ENCODE measurements at places on chromosomes 5 and 9.

DNA sequence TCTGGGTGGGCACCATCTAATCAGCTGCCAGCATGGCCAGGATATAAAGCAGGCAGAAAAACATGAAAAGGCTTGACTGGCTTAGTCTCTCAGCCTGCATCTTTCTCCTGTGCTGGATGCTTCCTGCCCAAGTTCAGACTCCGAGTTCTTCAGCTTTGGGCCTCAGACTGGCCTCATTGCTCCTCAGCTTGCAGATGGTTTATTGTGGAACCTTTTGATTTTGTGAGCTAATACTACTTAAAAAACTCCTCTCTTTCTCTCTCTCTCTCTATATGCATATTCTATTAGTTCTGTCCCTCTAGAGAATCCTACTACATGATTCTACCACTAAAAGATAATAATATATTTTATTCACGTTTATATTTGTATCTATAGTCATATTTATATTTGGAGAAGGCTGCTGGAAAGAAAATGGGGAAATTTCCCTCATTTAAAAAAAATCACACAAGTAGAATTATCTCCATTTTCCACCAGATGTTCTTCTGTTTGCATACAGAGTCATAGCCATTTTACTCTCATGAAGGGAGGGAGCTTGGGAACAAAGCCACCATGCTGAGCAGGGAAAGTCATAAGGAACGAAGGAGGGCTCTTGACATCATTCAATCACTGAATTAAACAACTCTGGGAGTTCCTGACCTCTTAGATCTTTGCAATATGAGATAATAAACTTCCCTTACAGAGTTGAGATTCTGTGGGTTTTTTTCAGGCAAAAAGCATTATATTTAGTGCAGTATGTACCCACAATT, 1137.4 kb upstream of the CDH18 start:
- no peak for DNase-seq

GRCh38 chr5:91122651-91123050, 260.5 kb downstream of the ARRDC3 start:
- no peak for DNase-seq

GRCh38 chr5:121630402-121630801, 221.3 kb upstream of the FTMT start:
- no peak for DNase-seq

DNA sequence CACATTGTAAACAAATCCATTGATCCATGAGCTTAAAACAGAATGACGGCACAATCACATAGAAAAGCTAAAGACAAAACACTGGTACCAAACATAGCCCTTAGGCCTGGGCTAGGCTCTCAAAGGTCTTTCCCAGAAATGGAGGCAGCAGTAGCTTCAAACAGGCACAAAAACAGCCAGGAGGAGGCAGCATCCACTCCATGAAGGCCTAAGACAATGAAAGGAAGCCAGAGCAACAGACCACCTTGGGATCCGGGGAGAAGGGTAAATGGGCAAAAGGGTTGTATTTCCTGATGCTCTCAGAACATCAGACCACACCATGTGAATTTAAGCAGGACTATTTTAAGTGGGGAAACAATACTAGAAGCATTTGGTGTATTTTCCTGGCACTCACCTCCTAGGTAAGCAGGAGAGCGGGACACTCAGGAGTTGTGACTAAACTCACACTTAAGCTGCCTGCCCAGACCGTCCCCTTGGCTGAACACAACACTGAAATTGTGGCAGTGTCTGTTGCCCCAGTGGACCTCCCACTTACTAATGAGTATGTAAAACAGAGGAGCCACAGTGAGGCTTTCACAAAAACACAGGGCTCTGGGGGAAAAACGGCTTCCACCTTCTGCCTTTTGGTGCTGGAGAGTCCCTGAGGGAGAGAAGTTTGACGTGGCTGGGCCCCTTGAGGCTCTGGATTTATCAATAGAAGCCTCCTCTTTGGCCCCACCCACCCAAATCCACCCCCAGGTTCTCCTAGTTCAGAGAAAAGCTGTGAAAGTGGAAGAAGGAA, 11.9 kb downstream of the GNPDA1 start:
- no peak for DNase-seq

DNA sequence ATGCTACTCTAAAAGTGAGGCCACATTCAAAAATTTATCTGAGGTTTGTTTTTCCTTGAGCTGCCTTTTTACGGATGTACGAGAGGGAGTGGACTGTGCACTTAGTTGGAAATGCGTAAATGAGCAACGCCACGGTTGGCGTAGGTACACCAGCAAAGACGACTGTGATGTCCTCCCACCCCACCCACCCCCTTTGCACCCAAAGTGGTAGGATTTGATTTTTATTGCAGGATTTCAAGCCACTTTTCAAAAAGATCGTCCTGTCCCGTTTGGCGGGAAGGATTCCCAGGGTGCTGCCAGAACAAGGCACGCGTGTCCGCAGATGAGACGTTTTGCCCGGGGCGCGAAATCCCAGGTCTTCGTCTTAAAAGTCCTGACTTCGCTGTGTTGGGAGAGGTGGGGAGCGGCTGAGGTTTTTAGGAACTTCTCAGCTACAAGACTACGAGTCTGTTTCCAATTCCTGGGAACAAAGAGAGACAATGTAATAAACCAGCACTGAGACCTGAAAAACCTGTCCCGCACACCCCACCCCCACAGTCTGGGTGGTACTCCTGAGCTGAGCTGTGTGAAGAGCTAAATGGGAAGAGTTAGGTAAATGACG, 1.0 kb upstream of the TLE1 start:
- no peak for DNase-seq

GRCh38 chr9:20227166-20227874, 395.0 kb downstream of the MLLT3 start:
- DNase-seq = no peak

DNA sequence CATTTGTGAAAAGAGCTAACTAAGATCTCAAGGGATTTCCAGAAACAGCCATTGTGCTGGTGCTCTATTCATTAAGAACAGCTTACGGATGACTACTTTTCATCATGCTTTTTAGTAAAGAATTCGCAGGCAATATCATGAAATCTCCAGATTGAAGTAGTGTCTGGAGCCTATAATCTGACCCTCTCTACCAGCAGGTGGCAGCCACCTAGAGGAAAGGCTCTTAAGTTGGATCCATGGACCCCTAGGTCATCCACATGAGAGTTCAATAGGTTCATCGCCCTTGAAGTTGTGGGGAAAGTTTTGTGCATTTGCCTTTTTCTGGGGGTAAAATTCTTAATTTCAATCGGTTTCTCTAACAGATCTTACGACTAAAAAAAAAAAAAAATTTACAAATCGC, 82.3 kb downstream of the SLC1A3 start:
- DNase-seq = no peak

DNA sequence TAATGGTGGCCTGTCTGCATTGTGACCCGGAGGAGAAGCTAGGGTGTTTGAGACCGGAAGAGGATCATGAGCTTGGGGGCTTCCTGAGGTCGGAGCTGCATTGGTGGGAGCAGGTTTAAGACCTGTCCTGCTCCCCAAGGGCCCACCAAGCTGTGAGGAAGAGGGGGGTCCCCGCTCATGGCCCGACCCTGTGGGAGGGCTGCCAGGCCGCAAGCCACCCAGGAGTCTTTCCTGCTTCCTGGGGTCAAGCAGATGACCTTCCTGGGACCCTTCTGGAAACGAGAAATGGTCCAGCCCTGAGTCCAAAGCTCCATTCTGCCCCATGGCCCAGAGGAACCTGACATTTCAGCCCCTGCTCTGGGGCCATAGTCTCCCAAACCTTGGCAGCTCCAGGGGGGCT, 61.5 kb upstream of the RNU6ATAC start:
- DNase-seq = no peak

GRCh38 chr9:19028835-19029451, 4.1 kb downstream of the SAXO1 start:
- DNase-seq = no peak

- no peak for DNase-seq
Observed at GRCh38 chr9:123402981-123403509, 47.0 kb downstream of the CRB2 start.

- no peak for DNase-seq
Observed at GRCh38 chr9:137723783-137724445, 105.1 kb downstream of the EHMT1 start.

DNA sequence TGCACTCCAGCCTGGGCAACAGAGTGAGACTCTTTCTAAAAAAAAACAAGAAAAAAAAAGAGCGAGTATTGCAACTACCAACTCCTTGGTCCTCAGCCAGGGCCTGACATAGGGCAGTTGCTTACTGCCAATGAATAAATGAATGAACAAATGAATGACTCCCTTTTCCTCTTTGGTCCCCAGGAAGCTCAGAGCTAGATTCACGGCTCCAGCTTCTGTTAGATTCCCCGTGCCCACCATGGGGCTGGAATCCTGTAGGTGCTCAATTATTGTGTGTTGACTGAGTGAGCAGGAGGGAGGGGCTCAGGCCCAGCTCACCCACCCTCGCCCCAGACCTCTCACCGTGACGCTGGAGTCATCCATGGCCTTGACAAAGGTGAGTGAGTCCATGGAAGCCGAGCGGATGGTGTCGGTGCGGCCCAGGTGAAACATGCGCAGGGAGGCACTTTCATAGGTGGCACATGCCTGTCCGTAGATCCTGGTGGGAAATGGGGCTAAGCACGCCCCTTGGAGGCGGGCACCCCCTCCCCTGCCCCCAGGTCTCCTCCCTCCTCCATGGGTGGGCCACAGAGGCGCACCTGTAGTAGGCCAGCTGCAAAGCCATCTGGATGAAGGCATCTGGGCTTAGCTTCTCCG, 12.8 kb downstream of the CRAT start:
- DNase-seq = no peak

DNA sequence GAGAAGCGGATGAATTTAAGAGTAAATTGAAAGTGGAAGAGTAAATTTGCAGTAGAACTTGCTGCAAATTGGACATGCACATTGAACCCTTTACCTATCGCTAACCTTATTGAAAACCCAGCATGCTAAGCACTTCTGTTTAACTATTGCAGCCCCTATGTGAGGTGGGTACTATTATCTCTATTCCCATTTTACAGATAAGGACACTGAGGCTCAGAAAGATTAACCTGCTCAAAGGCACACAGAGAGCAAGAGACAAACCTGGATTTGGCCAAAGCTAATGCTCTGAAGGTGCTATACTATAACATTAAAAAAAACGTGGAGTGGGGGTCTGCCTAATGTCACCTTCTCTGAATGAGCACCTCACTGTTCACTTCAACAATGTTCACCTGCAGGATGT, 21.0 kb downstream of the SH3RF2 start:
- DNase-seq = no peak

GRCh38 chr9:127123064-127123890, 842 bp upstream of the ANGPTL2 start:
- no peak for DNase-seq

DNA sequence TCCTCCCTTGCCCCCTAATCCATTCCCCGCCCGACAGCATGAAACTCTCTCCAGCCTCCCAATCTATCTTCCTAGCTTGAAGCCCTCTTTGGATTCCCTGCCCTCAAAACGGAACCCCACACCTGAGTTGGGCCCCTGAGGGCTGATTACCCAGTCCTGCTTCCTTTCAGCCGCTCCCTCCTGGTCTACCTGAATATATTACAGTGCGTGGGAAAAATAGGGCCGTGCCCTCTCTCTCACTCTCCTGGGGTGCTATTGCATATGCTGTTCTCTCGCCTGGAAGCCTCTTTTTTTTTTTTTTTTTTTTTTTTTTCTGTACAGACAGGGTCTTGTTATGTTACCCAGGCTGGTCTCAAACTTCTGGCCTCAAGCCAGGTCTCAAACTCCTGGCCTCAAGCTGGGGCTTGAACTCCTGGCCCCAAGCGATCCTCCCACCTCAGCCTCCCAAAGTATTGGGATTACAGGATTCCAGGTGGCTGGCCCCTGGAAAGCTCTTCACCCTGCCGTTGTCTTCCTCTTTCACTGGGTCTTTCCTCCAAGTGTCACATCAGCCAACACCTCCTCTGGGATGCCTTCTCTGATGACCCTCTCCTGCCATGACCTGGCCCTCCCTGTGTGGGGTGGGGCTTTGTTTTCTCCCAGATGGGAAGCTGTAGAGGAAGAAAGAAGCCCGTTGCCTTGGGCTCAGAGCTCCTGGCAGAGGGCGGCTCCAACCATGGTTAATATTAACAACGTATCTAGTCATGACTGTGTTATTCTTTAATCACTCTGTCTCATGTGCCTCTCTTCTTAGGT, 8.2 kb downstream of the DNM1 start:
- DNase-seq = no peak

GRCh38 chr5:1423901-1424603, 21.2 kb downstream of the SLC6A3 start:
- DNase-seq = no peak

GRCh38 chr9:137738703-137739102, 119.9 kb downstream of the EHMT1 start:
- no peak for DNase-seq

DNA sequence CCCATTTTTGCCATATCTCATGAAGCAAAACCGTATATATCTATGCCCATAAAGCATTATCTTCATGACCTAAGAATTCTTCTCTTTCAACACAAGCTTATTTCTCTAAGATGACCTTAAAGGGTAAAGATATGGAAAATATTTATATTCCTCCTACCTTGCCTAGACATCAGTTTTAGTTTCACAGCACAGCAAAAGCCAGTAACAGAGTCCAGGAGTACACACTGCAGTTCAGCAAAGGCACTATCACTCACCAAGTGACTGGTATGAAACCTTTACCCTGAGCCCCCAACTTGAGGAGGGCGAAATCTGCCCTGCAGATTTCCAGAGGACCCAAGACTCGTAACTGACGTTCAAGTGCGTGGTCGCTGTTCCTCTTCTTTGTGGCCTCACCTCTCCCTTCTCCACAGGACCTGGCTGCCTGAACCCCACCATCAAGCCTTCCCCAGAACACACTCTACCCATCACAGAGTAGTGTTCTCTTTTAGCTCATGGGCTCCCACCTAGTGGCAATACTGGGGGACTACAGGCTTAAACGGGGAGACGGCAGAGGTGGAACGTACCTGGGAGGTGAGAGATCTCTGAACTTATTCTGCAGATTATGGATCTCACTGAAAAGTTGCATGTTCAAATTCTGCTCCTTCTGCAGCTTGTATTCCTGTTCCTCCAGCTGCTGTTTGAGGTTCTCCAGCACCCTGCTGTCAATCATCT, 141.0 kb downstream of the CDK5RAP2 start:
- no peak for DNase-seq

GRCh38 chr5:81815321-81815720, 64.4 kb upstream of the SSBP2 start:
- no peak for DNase-seq

- DNase-seq = no peak
Observed at GRCh38 chr9:83959061-83959460, 21.0 kb downstream of the HNRNPK start.

GRCh38 chr9:22921742-22922141, 475.1 kb downstream of the DMRTA1 start:
- DNase-seq = no peak

DNA sequence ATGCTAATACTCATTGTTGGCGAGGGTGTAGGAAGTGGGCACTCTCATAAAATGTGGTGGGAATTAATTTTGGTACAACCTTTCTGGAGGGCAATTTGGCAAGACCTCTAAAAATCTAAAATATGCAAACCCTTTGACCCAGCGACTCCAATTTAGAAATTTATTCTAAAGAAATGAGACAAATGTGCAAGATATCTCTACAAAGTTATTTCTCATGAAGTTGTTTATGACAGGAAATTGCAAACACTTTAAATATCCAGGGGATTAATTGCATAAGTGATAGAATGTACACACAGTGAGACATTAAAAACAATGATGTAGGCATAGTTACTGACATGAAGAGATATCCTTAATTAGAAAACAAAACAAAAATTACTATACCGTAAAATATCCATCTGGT, 246.3 kb upstream of the MAP3K1 start:
- no peak for DNase-seq

- no peak for DNase-seq
Observed at GRCh38 chr5:93998951-93999455, 257.6 kb upstream of the POU5F2 start.

GRCh38 chr5:93577854-93578812, 2.9 kb downstream of the NR2F1-AS1 start:
- no peak for DNase-seq

- DNase-seq = no peak
Observed at GRCh38 chr9:38319496-38320173, 72.9 kb upstream of the ALDH1B1 start.
